ENCODE measurements at places on chromosomes 2 and 18.

GRCh38 chr2:127674241-127675209 is 805 bp downstream of the LIMS2 start:
- no peak for DNase-seq

- DNase-seq = peak; percentile 26
Measured at GRCh38 chr2:45218931-45219339, 209.7 kb upstream of the SIX2 start.

DNA sequence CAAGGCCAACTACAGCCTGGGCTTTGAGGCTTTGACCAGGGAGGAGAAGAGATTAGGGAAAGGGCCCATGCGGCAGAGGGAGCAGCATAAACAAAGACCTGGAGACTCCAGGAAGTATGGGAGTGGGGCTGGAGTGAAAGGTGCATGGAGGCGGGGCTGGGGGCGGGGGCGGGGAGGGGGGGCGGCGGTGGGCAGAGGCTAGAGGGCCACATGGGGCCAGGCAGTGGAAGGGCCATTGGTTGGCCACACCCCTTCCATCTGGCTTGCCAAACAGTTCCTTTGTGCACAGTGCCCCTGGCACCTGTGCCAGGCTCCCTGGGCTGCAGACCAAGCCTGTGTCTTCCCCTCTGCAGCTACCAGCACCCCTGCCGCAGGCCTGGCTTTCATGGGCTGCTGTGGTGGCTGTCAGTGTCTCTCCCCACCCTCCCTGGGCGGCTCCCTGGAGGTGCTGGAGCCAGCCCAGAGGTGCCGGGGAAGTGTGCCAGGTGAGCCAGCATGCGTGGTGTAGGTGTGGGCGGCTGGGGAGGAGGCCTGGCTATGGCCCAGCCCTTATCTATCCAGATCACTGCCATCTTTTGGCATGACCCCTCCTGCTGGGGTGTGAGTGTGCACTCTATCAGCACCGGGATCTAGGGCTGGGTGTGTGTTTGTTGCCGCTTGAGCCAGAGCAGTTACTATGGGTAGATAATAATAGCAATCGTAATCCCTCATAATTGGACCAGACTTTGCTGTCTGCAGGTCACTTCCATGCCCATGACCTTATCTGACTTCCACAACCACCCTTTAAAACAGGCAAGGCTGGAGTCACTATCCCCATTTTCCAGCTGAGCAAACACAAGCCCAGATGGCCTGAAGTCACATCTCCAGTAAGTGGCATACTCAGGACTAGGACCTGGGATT is 30.5 kb downstream of the DNMT3A start:
- DNase-seq = peak; percentile 98

- peak; percentile 83 for DNase-seq
Measured at GRCh38 chr2:190655113-190655512, 6.2 kb downstream of the NAB1 start.

- DNase-seq = no peak
Measured at GRCh38 chr2:136132825-136133155, 14.8 kb upstream of the CXCR4 start.

DNA sequence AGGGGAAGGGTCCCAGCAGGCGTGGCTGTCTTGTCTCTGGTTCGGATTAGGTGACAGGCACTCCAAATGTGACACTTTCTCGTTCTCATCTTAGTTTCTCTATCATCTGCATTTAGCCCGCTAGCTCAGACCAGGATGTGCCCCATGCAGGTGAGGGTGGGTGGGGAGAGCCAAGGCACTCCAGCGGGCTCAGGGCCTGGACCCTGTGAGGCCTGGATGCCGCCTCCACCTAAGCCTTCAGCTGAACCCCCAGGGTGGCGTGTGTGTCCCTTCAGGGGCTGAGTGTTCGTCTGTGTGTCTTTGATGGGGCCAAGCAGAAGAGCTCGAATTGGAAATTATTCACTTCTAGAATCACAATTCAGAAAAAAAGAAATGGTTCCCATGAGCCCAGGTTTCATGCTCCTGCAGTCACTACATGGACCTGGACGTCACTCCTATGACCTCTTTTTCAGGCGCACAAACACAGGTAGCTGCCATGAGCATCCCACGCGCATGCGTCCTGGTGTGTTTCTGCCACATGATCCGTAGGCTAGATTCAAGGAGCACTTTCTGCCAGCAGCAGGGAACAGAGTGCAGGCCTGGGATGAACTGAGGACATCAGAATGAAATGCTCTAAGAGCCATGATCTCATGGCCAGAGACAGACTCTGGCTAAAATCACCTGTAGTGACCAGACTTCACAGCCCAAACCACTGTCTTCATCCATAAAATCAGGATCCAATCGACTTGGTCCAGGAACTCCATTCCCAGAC is 25.8 kb downstream of the CIDEA start:
- DNase-seq = no peak

DNA sequence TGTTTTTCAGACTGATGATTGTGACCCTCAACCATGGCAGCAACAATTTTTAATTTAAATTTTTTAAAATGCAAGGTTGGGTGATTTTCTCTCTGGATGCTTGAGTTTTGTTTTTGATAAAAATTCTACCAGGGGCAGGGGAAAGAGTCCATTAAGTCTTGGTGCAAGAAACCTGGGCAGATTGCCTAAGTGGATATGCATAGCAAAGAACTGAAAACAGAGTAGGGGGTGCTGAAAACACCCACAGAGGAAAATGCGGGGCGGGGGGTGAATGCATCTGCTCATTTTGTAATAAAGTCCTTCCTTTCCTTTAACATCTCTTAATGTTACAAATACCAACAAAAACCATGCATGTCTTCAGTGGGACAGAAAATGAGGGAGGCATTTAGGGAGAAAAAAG is 138.0 kb downstream of the NEDD4L start:
- DNase-seq = no peak

DNA sequence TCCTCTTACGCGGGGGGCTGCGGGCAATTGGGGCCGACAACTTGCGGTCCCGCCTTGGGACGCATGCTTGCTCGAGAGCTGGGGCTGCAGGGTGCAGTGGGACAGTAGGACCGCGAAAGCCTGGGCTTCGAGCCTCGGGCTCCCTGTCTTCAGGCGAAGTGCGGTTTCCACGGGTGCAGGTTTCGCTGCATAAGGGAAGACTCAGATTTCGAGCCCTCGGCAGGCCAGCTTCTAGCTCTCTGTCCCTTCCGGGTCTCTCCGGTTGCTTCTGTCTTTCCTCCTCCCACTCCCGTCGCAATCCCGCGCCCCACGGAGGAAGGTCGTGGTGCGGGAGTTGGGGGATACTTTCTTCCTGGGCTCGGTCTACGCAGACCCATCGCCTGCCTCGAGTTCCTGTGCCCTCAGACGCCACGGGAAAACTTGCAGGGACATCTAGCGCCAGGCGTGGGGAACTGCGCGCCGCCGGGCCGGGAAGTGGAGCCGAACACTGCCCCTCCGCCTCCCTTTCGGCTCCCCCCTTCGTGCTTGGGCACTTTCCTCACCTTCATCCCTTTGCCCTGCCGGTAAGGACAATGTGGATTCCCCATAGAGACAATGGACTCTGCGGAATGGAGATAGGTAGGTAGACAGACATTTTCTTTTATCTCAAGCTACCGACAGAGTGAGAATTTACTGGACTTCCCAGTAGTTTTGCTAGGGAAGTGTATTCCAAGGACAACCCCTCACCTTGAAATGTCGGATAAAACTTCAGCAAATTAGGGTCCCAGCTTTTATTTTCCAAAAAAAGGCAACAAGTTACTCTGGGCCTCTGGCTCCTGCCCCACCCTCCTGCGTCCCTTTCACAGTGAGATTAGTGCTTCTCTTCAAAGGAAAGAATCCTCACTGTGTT is 4.2 kb upstream of the HOXD13 start:
- DNase-seq = peak; percentile 58

- no peak for DNase-seq
Measured at GRCh38 chr2:195758846-195759245, 101.8 kb downstream of the SLC39A10 start.

DNA sequence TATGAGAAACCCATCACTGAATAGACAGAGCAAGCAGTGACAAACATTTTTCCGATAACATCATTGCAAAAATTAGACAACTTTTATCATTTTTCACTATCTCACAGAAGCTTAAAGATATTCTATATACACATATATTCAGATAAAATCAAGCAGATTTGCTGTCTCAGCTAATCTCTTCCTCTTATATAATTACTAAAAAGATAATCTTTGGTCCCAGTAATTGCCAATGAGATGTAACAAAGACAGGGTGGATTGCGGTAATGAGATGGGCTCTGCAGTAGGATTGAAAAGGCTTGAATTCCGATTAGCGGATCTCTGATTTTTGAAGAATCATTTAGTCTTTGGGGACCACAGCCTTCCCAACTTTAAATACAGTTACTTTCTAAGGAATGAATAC is 63.5 kb downstream of the SYT4 start:
- no peak for DNase-seq

DNA sequence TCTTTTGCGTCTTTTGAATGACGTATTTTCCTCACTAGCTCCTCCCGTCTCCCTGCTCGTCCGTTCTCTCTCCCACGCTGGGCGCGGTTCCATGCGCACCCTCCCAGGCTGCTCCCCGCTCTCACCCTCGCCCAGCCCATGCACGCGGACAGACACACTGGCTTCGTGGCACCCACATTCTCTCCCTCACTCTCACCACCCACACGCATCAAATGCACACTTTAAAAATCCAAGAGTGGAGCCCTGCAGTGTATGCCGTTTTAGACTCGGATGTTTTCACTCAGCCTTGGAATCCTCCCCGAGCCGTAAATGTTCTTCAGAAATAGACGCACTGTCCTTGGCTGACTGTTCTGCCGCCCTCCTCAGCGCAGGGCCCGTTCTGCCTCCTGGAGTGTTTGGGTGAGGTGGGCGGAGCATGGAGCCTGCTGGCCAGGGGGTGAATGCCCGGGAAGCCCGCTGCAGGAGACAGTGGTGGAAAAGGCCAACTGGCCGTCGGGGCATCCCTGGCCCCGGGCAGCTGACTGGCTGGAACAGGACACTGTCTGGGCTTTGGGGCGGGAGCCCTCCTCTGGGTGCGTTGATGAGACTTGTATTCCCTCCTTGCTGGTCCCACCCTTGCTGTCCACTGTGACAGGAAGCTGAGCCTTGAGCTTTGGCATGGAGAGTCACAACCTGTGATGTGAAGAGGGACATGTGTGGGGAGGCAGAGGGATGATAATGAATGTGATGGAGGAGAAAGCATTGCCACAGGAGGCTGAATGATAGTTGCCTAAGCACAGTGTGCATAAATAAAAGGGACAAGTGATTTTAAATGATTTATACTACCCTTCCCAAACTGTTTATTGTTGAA is 35.4 kb upstream of the LYPD6B start:
- no peak for DNase-seq

DNA sequence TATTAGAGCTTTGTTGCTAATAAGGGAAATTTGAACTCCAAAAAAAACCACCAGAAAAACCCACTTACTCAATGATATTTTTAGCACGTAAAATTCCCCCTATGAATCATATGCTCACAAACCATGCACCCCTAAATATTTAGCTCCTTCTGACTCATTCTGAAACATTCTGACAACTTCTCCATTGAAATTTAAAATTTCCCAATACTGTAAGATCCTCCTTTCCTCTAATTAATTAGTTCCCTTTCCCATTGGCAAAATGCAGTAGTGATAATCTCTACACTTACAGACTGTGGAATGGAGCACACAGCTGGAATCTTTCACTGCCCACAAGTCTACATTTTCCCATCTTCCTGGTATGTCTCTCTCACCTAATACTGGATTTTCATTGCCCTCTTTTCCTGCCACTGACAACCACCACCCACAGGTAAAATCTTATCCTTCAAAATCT is 215.8 kb upstream of the ACVR2A start:
- no peak for DNase-seq

- no peak for DNase-seq
Measured at GRCh38 chr2:177413703-177414102, 21.1 kb downstream of the AGPS start.

GRCh38 chr2:7837237-7837760 is 844.6 kb upstream of the ID2 start:
- DNase-seq = no peak

DNA sequence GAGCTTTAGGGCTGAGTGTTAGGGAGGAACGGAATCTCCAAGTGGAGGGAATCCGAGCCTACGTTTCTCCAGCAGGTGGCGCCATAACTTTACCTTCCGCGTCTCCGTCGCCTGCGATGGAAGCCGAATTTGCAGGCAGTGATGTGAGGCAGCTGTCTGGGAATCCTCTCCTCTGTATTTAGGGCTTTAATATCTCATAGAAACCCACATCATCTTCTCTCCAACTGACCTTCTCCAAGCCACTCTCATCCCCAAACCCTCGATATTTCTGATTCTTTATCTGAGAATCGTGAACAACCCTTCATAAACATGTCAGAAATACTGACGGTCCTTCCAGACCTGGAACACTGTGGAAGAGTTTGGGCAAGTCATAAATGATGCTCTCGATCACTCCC is 27.5 kb downstream of the SIX2 start:
- peak; percentile 76 for DNase-seq

GRCh38 chr18:74268933-74269620 is 22.7 kb downstream of the CYB5A start:
- no peak for DNase-seq

GRCh38 chr18:11511434-11512095 is 97.8 kb upstream of the SLC35G4 start:
- DNase-seq = no peak

GRCh38 chr2:134846213-134846612 is 7.8 kb downstream of the ACMSD start:
- DNase-seq = no peak

GRCh38 chr18:72867746-72868584 is at the start of gene NETO1:
Gene NETO1, minus strand, starts transcription at chr18:72867987. Its CDS starts 696 bp downstream, at chr18:72867291.
- peak; percentile 38 for DNase-seq

GRCh38 chr2:216632346-216632951 is 771 bp upstream of the IGFBP2 start:
- no peak for DNase-seq

GRCh38 chr18:48409591-48410094 is 460 bp upstream of the ZBTB7C start:
- no peak for DNase-seq

DNA sequence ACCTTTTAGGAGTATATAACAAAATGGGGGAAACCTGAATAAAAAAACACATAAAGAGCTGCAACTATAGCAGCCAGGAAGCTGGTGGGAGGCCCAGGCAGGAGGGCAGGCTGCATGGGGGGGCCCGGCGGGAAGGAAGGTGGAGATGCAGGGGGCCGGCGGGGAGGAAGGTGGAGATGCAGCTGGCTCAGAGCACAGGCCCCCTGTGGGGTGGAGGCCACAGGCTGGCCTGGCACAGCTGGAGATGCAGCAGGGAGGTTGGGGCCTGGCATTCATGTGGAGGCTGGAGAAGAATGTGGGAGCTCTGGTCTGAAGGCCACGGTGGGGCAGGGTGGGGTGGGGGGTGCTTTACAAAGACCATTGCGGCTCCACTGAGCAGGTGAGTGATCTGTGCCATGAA is 31.4 kb downstream of the FAM228A start:
- no peak for DNase-seq

- no peak for DNase-seq
Measured at GRCh38 chr2:239278941-239279365, 121.9 kb downstream of the HDAC4 start.

DNA sequence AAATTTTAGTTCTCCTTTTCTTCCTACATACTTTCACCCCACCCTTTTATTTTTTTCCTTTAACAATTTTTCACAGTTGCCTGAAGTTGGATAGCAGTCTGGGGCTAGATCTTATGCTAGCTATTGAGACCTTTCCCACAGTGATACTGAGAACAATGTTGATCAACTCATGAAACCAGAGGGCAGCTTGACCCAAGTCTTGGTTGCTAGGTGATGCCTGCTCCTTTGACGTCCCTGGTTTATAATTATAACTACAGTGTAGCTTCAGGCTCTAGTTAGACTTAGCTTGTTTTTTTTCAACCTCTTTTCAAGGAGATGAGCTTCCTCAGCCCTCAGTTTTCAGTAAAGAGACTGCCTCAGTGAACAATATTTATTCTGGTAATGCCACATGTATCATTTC is 648.5 kb downstream of the IRS1 start:
- DNase-seq = no peak

GRCh38 chr2:120405759-120406099 is 59.8 kb downstream of the INHBB start:
- DNase-seq = no peak
